ENCODE measurements at places on chromosomes 3 and 15.

DNA sequence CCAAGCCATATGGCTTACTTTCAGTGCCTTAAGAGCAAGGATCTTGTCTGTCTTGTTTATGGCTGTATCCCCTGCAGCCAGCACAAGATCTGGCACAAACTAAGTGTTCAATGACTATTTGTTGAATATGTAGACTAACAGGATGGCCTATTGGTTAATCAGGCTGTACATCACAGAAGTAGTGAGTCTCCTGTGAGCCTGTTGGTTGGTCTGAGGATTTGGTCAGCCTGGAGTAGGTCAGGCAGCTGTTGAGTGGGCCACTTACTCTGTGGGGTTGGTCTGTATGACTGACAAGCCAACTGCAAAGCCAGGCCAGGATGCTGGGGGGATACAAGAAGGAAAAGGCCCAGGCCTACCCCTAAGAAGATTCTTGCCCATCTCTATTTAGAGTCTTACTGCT, 33.4 kb upstream of the CILP start:
- no peak for DNase-seq

GRCh38 chr3:44021651-44022594, 219.8 kb upstream of the TOPAZ1 start:
- no peak for DNase-seq

DNA sequence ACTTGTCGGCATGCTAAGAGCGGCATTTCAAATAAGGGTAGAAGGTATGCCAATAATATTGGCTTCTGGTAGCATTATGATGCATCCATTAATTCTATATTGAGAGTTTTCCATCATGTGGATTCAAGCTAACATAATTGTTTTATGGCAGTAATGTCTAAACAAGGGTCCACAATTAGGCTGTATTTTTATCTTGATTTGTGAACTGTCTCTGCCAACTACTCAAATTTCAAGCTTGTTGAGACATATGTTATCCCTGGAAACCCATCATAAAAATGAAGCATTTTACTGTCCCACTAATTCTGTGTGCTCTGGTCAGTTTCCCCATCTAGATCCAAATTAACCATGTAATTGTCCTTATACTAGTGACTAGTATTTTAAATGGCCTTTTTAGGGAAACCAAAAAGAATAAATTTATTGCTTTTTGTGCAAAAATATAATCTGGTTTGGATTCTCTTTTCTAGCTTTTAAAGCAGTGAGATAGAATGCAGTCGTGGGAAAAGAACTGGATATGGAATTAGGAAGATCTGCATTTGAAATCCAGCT, 1.2 kb upstream of the OSTN start:
- DNase-seq = no peak

- no peak for DNase-seq
Measured at GRCh38 chr15:67955252-67955651, 98.9 kb upstream of the PIAS1 start.

DNA sequence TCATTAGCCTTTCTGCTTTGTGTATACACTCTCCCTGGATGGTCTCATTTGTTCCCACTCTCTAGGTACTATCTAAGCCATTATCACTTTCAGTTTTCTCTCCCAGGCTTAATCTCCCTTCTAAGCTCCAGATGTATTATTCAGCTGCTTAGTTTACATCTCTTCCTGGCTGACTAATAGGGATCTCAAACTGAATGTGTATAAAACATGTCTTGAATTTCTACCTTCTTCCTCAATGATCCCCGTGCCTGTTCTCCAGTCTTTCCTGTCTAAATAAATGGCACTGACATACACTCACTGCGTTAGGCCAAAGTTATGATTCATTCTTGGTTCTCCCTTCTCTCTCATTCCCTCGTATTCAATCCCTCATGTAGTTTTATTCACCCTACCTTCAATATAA, 127.3 kb downstream of the NR2F2 start:
- no peak for DNase-seq

DNA sequence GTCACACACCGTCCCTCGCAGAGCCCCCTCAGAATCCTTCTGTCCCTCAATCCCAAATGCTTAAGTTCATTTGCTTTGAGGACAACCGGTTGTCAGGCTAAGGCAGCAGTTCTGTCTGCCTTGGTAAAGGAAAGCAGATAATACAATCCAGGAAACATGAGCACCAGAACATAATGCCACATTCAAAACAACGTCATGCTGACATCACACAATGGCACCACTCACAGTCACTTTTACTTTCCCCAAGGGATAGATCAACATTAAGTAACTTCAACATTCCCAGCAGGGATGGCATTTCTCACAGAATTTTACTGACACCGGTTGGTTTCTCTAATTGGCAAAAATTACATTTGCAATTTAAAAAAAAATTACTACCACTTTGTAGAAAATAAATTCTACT, 74.6 kb upstream of the PSMD6 start:
- no peak for DNase-seq

DNA sequence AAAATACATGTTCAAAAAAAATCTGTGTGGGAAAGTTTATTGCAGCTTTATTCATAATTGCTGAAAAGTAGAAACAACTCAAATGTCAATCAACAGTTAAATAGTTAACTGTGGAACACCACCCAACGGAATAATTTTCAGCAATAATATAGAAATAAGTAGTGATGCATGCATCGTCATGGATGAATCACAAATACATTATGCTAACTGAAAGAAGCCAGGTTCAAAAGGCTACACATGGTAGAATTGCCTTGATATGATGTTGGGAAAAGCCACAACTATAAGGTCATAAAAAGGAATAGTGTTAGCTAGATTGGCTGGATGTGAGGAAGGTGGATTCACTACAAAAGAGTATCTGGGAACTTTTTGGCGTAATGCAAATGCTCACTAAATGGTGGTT, 82.0 kb downstream of the GMNC start:
- no peak for DNase-seq

GRCh38 chr15:101490922-101491733, 1.6 kb upstream of the PCSK6 start:
- DNase-seq = no peak

DNA sequence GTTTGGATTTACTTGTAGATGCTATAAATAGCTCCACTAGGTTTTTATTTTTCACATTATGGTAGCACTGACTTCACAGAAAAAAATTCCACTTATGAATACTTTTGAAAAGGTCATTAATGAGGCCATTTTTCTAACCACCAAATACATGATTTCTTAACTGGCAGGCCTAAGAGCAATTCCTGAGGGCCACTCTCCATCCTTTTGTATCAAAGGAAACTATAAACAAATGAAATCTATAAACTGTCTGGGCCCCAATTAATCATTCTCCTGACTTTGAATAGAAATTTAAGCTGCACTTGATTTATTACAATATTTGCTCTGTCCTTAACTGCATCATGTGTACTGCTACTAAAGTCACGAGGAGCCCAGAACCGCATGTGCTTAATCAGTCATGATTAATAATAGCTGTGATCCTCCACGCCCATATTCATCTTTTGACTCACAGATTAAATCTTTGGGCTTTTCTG, 25.1 kb upstream of the MTMR10 start:
- no peak for DNase-seq

GRCh38 chr15:28944696-28945300, 59.0 kb downstream of the APBA2 start:
- no peak for DNase-seq

Measured in NCI-H1092 (cell line).